Liver (tissue), 10 donors: ENCODE measurements at places on chromosomes 2 and 18.

- H3K36me3 ChIP-seq, result no peaks in the 10 kb centered on the region
- no peaks in the 10 kb centered on the region for H3K27me3 ChIP-seq
- no peaks in the 10 kb centered on the region for H3K4me1 ChIP-seq
- DNase-seq, result no peak
- no peak overlapping the region for H3K27ac ChIP-seq
Observed at GRCh38 chr18:55248495-55248894, 289.2 kb upstream of the CCDC68 start.

DNA sequence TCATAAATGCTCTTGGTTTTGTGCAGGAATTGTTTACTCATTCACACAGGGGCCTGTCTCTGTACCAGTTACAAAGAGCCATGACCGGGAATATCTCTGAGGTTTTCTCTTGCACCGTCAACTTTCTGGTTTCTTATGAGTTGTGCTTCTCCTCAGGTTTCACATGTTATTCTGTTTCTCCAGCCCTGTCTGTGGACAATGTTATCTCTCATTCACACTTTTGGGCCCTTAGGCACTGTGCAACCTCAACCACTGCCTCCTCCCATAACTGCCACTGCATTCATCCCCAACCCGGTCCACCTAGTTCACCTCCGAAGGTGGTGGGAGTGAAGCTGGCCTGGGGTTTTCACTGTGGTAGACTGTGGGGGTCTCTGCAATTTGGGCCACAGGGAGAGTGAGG, 22.5 kb upstream of the NEDD4L start:
- H3K27me3 ChIP-seq, result no peaks in the 10 kb centered on the region
- no peaks in the 10 kb centered on the region for H3K4me1 ChIP-seq
- DNase-seq, result no peak
- H3K4me3 ChIP-seq, result no peak overlapping the region
- no peak overlapping the region for H3K27ac ChIP-seq

GRCh38 chr2:64634345-64635267, 19.1 kb downstream of the SERTAD2 start:
- no peak overlapping the region for H3K27ac ChIP-seq
- peak; percentile 27 for DNase-seq
- peaks cover 12% of the 10 kb centered on the region for H3K36me3 ChIP-seq
- H3K27me3 ChIP-seq, result no peaks in the 10 kb centered on the region
- H3K4me1 ChIP-seq, result peaks cover 12% of the 10 kb centered on the region

DNA sequence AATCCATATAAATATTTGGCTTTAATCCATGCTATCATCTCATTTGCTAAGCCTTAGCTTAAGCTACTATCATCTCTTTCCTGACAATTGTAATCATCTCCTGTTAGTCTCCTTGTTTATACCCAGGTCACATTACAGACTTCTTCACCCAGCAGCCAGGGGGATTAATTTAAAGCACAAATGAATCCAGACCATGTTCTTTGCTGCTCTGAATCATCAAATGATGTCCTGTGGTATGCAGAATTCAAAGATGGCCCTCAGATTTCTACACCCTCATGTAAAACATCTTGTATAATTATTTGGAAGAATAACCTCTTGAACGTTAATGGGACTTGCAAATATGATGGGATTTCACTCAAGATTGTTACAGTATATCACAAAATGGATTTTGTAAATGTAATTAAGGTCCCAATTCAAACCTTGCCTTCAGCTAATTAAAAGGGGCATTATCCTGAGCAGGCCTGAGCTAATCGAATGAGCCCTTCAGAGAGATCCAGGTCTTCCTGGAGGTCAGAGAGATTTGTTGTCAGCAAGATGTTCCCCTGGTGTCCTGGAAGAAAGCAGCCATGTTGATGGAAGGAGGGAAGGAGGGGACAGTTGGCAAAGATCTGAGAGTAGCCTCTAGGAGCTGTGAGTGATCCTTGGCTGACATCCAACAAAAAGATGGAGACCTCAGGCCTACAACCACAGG, 241.1 kb upstream of the MMADHC start:
- no peak overlapping the region for H3K27ac ChIP-seq
- H3K4me1 ChIP-seq, result no peaks in the 10 kb centered on the region
- DNase-seq, result no peak

DNA sequence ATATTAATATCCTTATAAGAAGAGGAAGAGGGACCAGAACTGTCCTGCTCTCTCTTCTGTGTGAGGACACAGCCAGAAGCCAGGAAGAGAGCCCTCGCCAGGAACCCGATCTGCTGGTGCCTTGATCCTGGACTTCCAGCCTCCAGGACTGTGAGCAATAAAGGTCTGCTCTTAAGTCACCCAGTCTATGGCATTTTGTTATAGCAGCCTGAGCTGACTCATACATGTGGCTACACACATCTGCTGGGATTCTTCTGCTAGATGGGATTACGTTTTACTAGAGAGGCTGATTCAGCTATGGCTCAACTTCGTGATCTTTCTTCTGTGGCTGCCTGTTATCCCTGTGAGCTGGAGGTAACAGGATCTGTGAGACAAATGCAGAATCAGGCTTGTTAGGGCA, 29.6 kb downstream of the ARL4C start:
- H3K4me1 ChIP-seq, result no peaks in the 10 kb centered on the region
- H3K4me3 ChIP-seq, result no peak overlapping the region
- no peak overlapping the region for H3K27ac ChIP-seq
- DNase-seq, result no peak
- H3K36me3 ChIP-seq, result no peaks in the 10 kb centered on the region

GRCh38 chr2:211816754-211817153, 721.8 kb downstream of the ERBB4 start:
- H3K27me3 ChIP-seq, result no peaks in the 10 kb centered on the region
- no peaks in the 10 kb centered on the region for H3K4me1 ChIP-seq
- H3K27ac ChIP-seq, result no peak overlapping the region
- DNase-seq, result no peak
- no peak overlapping the region for H3K4me3 ChIP-seq
- no peaks in the 10 kb centered on the region for H3K36me3 ChIP-seq

- DNase-seq, result no peak
- H3K27me3 ChIP-seq, result no peaks in the 10 kb centered on the region
- no peaks in the 10 kb centered on the region for H3K36me3 ChIP-seq
- H3K4me3 ChIP-seq, result no peak overlapping the region
- peaks cover 6% of the 10 kb centered on the region for H3K4me1 ChIP-seq
Observed at GRCh38 chr18:39845631-39846030, 2109.4 kb upstream of the PIK3C3 start.

- H3K27me3 ChIP-seq, result no peaks in the 10 kb centered on the region
- no peak for DNase-seq
- no peak overlapping the region for H3K27ac ChIP-seq
- H3K4me1 ChIP-seq, result no peaks in the 10 kb centered on the region
Observed at GRCh38 chr18:10215446-10215845, 239.0 kb upstream of the APCDD1 start.

- DNase-seq, result no peak
- H3K27me3 ChIP-seq, result no peaks in the 10 kb centered on the region
Observed at GRCh38 chr2:164388511-164388910, 232.8 kb downstream of the GRB14 start.

DNA sequence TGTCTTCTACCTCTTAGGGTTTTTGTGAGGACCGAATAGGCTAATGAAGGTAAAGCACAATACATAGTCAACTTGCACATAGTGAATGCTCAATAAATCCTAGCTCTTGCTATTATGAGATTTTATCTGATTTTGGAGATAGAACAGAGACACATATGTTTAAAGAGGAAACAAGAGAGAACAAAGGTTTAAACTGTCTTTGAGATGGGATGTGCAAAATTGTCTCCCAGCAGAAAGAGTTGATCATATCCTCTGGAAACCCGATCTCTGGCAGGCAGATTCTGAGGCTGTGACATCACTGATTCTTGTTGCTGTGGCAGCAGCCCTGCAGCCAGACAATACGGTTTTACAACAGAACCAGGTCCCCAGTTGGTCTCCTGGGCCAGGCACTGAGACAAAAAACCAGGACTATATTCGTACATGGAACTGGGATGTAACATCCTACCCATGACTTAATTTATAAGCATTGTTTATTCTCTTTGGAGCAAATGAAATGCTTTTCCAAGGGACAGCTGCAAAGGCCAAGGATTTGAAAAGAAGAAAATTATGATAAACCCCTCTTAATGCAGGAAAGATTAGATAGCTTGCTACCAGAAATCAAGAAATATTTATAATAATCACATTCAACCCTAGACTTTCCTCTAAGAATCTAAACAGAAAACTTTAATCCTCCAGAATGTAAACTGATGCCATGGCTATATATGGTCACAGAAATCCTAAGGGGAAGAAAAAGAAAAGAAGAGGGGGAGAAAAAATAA, 80.2 kb downstream of the SLC8A1 start:
- no peaks in the 10 kb centered on the region for H3K4me1 ChIP-seq
- no peak for DNase-seq
- no peak overlapping the region for H3K4me3 ChIP-seq
- H3K36me3 ChIP-seq, result no peaks in the 10 kb centered on the region
- no peaks in the 10 kb centered on the region for H3K27me3 ChIP-seq
